ENCODE measurements at places on chromosomes 6 and 20. TPM values are rescaled to one million over a fixed set of nuclear protein-coding genes. Genes with fewer than 3 reads are reported as not detected.
A peak's percentile ranks its signal among the peaks of the same experiment; 100 is the strongest.

GRCh38 chr6:28789553-28790083 lies 134.2 kb downstream of the TRIM27 start:
- H3K4me1 ChIP-seq = no peaks in the 10 kb centered on the region
- H3K27me3 ChIP-seq = peaks cover 92% of the 10 kb centered on the region
- H3K4me3 ChIP-seq = no peak overlapping the region
- no peak overlapping the region for H3K27ac ChIP-seq
- no peaks in the 10 kb centered on the region for H3K36me3 ChIP-seq

- DNase-seq = no peak
- no peak overlapping the region for H3K4me3 ChIP-seq
- H3K27ac ChIP-seq = no peak overlapping the region
- H3K36me3 ChIP-seq = no peaks in the 10 kb centered on the region
- no peaks in the 10 kb centered on the region for H3K27me3 ChIP-seq
Observed at GRCh38 chr20:59667131-59667530, 62.8 kb downstream of the PHACTR3 start.

DNA sequence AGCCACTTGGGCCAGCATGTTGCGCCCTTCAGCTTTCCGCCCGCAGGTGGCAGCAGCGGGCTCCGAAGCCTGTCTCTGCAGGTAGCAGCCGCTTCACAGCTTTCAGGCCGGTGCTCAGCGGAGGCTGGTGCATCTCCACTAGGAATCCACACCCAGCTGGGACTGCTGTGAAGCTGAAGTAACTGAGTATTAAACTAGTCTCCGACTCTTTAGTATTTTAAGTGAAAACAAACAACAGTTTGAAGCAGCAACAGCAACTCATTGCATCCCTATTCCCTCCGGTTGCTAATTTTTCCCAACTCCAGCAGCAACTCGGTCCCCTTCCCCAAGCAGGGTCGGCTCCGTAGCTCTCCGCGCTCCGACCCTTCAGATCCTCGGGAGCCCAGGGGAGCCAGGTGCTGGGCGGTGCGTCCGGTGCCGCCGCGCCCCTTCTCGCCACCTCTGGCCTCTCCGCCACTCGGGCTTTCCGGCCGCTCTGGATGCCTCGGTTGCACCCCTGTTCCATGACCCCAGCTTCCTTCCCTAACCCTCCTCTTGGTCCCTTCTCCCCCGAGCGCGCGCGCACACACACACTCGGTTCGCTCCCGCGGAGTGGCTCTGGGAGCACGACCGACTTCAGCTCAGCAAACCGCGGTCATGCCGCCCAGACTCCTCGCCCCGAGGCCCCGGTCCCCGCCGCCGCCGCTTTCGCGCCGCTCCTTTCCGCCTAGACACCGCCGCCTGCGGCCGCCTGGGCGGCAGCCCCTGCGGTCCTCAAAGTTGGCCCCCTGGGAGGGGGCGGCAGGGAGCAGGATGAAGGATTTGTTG lies 765 bp upstream of the NKAIN2 start:
- H3K4me1 ChIP-seq = peaks cover 4% of the 10 kb centered on the region
- no peak overlapping the region for H3K27ac ChIP-seq

GRCh38 chr6:39114388-39114703 lies 640 bp downstream of the SAYSD1 start:
- H3K27me3 ChIP-seq = no peaks in the 10 kb centered on the region
- H3K4me1 ChIP-seq = peaks cover 18% of the 10 kb centered on the region
- H3K36me3 ChIP-seq = peaks cover 13% of the 10 kb centered on the region
- DNase-seq = no peak

DNA sequence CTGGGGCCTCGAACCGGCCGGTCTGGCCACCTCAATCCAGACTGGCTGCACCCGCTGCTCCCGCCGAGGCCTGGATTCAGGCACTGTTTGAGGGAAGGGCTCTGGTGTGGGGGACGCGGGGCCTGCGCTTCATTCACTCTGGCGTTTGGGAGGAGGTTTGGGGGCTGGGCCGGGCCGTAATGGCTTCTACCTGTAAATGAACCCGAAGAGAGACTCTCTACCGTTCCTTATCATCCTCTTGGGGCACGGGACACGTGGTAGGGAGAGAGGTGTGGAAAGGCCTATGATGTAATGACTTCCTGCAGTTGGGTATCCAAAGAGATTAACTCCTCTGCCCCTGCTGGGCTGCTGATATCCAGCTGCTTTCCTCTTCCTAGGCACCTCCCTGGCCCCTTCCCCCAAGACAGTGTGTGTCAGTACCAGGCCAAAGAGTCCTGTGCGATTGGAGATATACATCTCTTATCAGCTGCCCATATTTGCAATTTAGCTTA lies 1.8 kb downstream of the FOXO3 start:
- peaks cover 8% of the 10 kb centered on the region for H3K36me3 ChIP-seq
- peak; percentile 77 for DNase-seq
- peak overlapping the region; percentile 99 for H3K4me3 ChIP-seq

DNA sequence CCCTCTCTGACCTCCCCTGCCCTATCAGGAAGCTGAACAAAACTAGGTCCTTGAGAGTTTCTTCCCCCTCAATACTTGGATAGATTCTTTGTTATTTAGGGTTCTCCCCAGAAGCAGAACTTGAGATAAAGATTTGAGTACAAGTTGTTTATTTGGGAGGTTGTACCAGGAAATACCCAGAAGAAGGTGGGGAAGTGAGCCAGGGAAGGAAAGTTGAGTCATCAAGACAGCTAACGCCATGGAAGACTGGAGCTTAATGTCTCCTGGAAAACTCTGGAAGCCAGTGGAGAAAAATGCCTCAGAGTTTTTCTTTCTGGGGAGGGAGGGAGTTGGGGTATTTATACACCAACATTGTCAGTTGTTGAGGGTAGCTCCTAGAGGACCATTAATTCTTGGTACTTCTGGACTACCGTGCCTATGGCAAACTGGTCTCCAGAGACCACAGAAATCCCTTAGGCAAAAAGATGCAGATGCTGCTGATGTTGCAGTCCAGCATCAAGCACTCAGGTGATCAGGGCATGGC lies 102.6 kb upstream of the ZFP64 start:
- H3K27me3 ChIP-seq = no peaks in the 10 kb centered on the region
- H3K36me3 ChIP-seq = no peaks in the 10 kb centered on the region
- no peak overlapping the region for H3K27ac ChIP-seq

DNA sequence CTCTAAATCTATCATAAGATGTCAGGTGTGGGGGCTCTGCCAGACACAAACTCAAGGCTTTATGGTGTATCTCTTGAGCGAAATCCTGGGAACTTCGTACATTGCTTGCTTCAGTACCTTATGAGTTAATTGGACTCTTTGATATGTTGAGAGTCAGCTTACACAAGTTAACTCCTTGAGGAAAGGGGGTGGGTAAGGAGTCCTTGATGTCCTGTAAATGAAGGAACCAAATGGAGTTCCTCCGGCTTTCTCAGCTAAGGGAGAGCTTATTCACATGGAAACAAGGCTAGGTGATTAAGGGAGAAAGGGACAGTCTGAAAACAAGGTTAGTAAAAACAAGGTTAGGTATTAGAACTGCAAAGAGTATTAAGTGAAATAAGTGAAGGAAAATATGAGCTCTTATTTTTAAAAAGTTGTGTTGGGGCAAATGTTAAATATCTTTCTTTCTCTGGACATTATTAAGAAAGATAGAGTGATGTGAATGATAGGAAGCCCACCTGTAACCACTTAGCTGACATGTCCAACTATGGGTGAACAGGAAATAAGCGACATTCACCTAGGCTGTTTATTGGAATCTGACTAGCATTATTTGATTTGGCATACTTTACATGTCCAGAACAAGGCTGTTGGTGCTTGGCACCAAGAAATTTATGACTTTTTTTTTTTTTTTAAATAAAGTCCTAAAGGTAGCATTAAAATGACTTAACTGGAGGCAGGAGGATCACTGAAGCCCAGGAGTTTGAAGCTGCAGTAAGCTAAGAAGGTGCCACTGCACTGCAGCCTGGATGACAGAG lies 26.5 kb downstream of the GTF2H5 start:
- no peak overlapping the region for H3K27ac ChIP-seq
- H3K36me3 ChIP-seq = peaks cover 27% of the 10 kb centered on the region
- H3K27me3 ChIP-seq = no peaks in the 10 kb centered on the region
- no peaks in the 10 kb centered on the region for H3K4me1 ChIP-seq

- no peak overlapping the region for H3K27ac ChIP-seq
- no peaks in the 10 kb centered on the region for H3K27me3 ChIP-seq
- no peak overlapping the region for H3K4me3 ChIP-seq
- H3K36me3 ChIP-seq = peaks cover 7% of the 10 kb centered on the region
Observed at GRCh38 chr6:63672582-63673129, 37.1 kb downstream of the PHF3 start.

GRCh38 chr20:13024596-13024995 lies 15.8 kb downstream of the SPTLC3 start:
- H3K27ac ChIP-seq = no peak overlapping the region
- no peak overlapping the region for H3K4me3 ChIP-seq
- no peaks in the 10 kb centered on the region for H3K27me3 ChIP-seq
- H3K36me3 ChIP-seq = no peaks in the 10 kb centered on the region
- DNase-seq = no peak
- peaks cover 15% of the 10 kb centered on the region for H3K4me1 ChIP-seq

DNA sequence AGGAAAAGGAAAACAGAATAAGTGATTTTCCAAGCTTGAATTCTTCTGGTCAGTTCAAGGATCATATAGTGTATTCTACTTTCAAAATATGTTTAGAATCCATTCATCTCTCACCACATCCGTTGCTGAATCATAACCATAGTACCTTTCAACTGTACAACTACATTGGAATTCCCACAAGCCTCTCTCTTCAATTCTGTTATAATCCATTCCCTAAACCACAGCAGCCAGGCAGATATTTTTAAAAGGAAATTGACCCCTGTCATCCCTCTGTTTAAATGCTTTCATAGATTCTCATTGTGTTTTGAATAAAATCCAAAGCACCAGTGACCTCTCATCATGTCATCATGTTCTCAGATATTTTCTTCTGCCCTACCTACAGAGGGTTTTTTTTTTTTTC lies 412.7 kb downstream of the GRIK2 start:
- no peak overlapping the region for H3K27ac ChIP-seq
- no peaks in the 10 kb centered on the region for H3K27me3 ChIP-seq
- no peaks in the 10 kb centered on the region for H3K4me1 ChIP-seq
- DNase-seq = no peak
- no peaks in the 10 kb centered on the region for H3K36me3 ChIP-seq
- no peak overlapping the region for H3K4me3 ChIP-seq

DNA sequence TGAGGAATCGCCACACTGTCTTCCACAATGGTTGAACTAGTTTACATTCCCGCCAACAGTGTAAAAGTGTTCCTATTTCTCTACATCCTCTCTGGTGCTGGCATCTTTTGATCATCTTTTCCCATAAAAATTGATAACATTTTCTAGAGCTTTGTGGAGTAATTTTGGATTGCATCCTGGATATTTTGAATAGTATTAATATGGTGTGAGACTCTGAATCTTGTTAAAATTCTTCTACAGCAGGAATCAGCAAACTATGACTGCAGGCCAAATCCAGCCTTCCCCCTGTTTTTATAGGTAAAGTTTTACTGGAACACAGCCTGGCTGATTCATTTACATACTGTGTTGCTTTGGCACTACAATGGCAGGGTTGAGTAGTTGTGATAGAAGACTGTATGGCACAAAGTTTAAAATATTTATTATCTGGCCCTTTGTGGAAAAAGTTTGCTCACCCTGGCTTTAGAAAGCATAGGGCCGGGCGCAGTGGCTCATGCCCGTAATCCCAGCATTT lies 15.0 kb upstream of the RNF8 start:
- no peaks in the 10 kb centered on the region for H3K4me1 ChIP-seq
- DNase-seq = no peak
- H3K27ac ChIP-seq = no peak overlapping the region
- H3K27me3 ChIP-seq = no peaks in the 10 kb centered on the region
- no peaks in the 10 kb centered on the region for H3K36me3 ChIP-seq

GRCh38 chr6:43275801-43276576 lies 22.1 kb upstream of the SLC22A7 start:
- H3K27ac ChIP-seq = no peak overlapping the region
- H3K4me1 ChIP-seq = peaks cover 12% of the 10 kb centered on the region
- DNase-seq = no peak
- H3K36me3 ChIP-seq = no peaks in the 10 kb centered on the region

DNA sequence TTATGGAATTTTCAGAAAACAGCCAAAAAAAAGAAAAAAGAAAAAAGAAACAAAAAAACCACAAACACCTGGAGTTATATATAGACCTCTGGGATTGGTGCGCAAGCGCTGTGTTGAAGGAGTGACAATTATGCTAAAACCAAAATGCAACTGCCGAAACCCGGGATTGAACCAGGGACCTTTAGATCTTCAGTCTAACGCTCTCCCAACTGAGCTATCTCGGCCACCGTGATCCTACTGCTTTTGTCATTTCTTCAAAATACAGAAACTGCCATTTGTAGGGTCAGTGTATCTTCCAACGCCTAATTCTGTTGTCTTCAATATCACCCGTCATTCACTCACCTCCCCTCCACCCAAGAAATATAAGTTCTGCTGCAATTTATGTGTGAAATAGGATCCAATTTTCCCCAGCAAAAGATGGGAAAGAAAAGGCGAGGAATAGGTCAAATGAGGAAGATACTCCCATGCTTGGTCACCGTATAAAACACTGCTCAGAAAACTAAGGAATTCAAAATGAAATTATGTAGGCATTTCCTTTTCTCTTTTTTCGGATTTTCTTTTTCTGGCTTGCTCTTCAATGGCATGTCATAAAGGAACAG lies 116.0 kb downstream of the TRIM27 start:
- H3K27ac ChIP-seq = no peak overlapping the region
- DNase-seq = no peak
- no peaks in the 10 kb centered on the region for H3K36me3 ChIP-seq
- H3K27me3 ChIP-seq = peaks cover 28% of the 10 kb centered on the region
- no peak overlapping the region for H3K4me3 ChIP-seq

GRCh38 chr6:148565930-148566663 lies 180.7 kb upstream of the UST start:
- no peaks in the 10 kb centered on the region for H3K36me3 ChIP-seq
- no peaks in the 10 kb centered on the region for H3K4me1 ChIP-seq
- H3K27me3 ChIP-seq = no peaks in the 10 kb centered on the region
- H3K27ac ChIP-seq = no peak overlapping the region

DNA sequence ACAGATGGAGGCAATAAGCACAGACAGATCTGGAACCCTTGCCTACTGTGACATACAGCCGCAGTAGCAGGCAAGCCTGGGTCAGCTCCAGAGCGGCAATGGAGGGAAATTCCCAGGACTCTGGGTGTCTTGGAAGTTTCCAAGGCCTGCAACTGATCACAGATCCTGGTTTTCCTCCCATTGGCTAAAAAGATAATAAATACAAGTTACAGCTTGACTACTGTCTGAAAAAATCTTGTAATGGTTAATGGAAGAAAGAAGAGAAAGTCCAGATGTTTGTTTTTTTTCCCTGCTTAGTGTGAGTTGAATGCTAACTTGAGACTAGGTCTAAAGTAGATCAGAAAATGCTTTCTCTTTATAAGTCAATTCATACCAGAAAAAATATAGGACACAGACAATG lies 307.6 kb downstream of the ALDH8A1 start:
- H3K27me3 ChIP-seq = no peaks in the 10 kb centered on the region
- no peak overlapping the region for H3K27ac ChIP-seq
- no peak for DNase-seq
- H3K4me3 ChIP-seq = no peak overlapping the region
- peaks cover 14% of the 10 kb centered on the region for H3K4me1 ChIP-seq

Gene CFAP61
- 67.7 TPM for total RNA-seq

Gene SIM1
- total RNA-seq = not detected

Gene VARS2
- total RNA-seq = 28.5 TPM

Gene PCK1
- 0.40 TPM for total RNA-seq

Gene RSPO3
- 0.83 TPM for total RNA-seq
